ENCODE measurements at places on chromosomes 7 and 10. TPM values are rescaled to one million over a fixed set of nuclear protein-coding genes. Genes with fewer than 3 reads are reported as not detected.

DNA sequence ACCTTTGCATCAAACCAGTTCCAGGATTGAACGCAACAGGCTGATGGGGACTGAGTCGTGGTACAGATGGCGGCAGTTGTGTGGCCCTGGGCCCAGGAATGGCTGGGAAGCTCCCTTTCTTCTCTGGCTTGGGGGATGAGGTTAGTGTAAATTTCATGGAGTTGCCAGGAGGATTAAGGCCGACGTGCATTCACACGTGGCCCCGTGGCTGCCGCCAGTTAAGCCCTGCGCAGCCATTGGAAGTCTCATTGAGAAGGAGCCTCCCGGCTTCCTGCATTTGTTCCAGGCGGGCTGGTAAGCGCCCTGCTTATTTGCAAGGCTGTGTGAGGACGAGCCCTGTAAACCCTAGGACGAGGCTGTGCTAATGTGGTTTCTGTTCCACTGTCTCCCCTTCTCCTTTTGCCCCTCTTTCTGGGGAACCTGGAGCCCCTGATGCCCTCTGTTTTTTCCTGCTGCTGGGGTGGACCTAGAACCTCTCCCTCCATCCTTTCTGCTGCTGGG lies 174.7 kb upstream of the TNRC18 start:
- DNase-seq: no peak

DNA sequence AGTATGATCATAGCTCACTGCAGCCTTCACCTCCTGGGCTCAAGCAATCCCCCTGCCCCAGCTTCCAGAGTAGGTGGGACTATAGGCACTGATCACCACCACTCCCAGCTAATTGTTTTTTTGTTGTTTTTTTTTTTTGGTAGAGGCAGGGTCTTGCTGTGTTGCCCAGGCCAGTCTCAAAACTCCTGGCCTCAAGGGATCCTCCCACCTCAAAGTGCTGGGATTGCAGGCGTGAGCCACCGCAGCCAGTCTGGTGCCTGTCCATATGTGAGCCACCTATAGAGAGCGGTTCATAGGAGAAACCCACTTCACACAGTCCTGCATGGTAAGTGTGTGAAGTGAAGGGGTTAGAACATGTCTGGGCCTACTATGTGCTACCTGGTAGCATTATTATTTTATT lies 47.5 kb downstream of the SLC29A4 start:
- DNase-seq: no peak

- DNase-seq: no peak
Observed at GRCh38 chr10:113086282-113086681, 136.2 kb downstream of the TCF7L2 start.

DNA sequence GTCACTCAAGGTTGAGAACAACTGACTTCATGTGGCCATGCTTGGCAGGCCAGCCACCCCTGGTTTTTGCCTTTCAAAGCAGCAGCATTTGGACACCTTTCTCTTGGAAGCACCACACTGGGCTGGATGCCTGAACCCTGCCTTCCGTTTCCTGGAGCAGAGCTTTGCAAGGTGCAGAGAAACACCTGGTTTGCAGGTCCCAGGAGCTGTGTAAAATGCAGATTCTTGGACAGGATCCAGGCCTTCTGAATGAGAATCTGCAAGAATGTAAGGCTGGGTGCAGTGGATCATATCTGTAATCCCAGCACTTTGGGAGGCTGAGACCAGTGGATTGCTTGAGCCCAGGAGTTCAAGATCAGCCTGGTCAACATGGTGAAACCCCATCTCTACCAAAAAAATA lies 18.0 kb upstream of the DUSP5 start:
- DNase-seq: no peak

GRCh38 chr10:132916956-132917666 lies 25.3 kb downstream of the CFAP46 start:
- no peak for DNase-seq

DNA sequence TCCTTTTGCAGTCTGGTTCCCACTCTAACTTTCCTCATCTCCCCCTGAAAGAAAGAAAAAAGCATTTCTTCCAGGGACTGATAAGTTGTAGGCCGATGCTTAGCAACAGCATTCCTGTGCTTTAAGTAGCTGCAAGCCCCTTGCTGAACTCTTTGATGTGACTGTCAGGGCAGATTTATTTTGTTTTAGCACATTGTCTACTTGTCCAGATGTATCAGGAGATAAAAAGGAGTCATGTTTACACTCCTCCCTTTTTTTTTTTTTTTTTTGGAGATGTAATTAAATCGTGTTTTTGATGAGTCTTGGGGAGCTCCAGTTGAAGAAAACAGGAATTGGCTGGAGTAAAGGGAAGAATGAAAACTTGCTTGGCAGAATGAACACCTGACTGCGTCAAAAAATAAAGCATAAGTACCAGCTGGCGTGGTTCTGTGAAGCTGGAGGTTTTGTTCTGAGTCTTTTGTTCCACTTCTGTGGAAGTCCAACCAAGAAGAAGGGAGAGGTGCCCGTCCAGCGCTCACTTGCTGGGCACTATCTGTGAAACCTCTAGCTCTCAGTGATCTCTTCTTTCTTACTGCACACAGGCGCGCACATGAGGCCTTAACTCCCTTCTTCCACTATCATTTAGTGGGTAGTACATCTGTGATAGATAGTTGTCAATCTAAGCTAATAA lies 871.7 kb downstream of the LRMDA start:
- DNase-seq: no peak

DNA sequence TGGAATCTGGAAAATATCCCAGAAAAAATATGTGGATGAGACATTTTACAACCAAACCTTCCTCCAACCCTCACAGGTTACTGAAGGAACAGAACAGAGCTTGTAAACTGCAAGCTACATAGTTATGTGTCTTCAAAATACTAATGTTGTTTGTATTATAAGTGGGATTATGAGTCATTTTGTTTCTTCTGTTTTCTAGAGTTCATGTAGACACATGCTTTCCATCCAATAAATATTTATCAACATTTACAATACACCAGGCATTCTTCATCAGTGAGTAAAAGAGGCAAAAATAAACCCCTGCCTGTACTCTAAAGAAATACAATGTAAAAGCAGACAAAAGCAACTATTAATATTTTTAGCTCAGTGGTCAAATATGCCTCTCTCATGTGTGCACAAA lies 38.0 kb upstream of the TES start:
- no peak for DNase-seq

DNA sequence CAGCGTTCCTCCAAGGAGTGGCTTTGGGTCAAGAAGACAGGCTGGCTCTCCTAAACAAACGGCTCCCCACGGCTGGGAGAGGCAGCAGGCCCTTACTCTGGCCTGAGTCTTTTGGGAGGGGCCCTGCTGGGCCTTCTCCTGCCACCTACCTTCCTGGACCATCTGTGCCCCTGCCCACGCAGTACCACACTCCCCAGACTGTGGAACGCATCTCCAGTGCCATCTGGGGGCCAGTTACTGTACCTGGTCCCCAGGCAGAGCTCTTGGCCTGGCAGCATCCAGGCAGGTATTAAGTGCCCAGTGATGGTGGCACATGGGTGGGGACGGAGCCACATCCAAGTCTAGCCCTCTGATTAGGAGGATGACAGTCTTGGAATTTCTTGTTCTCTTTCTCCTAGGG lies 14.4 kb downstream of the ALKBH4 start:
- DNase-seq: peak; percentile 42

GRCh38 chr10:10847387-10847786 lies 170.3 kb upstream of the CELF2 start:
- no peak for DNase-seq

- no peak for DNase-seq
Observed at GRCh38 chr10:2759233-2759632, 308.1 kb upstream of the PFKP start.

GRCh38 chr10:27150261-27150660 lies 3.9 kb downstream of the YME1L1 start:
- no peak for DNase-seq

GRCh38 chr10:23362879-23363792 lies 18.5 kb upstream of the C10orf67 start:
- peak; percentile 44 for DNase-seq

- no peak for DNase-seq
Observed at GRCh38 chr7:120060281-120060680, 212.7 kb upstream of the KCND2 start.

DNA sequence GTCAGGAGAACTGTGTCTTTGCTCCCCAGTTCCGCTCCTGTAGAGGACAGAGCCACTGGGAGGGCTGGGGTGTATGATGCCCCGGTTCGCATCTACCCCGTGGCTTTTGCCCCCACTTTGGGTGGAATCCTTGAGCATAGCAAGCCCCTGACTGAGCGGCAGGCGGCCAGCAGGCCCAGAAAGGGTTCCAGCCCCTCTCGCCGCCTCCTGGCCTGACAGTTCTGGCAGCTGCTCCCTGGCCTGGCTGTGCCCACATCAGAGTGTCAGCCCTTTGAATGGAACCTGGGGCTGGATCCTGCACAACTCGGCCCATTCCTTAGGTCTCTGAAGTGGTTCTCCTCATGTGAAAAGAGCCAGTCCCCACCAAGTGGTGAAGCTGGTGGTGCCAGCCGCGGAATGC lies 106.7 kb downstream of the GRK5 start:
- DNase-seq: no peak

GRCh38 chr10:42722575-42722974 lies 60.0 kb upstream of the BMS1 start:
- no peak for DNase-seq

DNA sequence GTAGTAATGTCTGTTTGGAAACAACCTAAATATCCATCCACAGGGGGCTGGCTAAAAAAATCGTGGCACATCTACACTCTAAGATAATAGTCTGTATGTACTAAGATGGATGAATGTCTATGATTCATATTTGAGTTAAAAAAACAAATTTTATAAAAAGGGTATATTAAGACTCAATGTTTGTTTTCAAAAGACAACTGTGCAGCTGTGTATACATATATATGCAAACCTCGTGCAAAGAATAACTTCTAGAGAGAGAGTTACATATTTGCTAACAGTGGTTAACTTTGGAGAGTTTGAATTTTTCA lies 323.5 kb downstream of the PLXNA4 start:
- DNase-seq: no peak

GRCh38 chr10:21929070-21929469 lies 74.5 kb downstream of the DNAJC1 start:
- no peak for DNase-seq

- no peak for DNase-seq
Observed at GRCh38 chr7:28586736-28587135, 174.4 kb downstream of the CREB5 start.

- DNase-seq: no peak
Observed at GRCh38 chr7:8151161-8151725, 110.7 kb downstream of the ICA1 start.

- DNase-seq: no peak
Observed at GRCh38 chr10:16933783-16934182, 116.6 kb upstream of the RSU1 start.

DNA sequence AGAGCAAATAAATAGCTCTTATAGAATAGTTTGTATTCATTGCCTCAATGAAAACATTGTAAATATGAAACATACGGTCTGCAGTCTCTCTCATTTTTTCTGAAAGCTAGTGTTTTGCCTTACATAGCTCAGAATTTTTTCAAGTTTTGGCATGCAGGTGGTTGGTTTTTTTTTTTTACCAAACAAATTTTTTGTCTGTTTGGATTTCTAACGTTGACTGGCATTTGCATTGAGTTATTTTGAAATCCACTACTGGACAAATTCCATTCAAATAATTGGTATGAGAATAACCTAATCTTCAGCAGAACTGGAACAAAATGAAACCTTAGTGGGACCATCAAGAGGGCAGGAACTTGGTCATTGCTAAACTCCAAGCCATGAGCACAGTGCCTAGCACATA lies 107.6 kb upstream of the SAMD8 start:
- no peak for DNase-seq

GRCh38 chr7:51080622-51081269 lies 235.9 kb downstream of the COBL start:
- DNase-seq: no peak

DNA sequence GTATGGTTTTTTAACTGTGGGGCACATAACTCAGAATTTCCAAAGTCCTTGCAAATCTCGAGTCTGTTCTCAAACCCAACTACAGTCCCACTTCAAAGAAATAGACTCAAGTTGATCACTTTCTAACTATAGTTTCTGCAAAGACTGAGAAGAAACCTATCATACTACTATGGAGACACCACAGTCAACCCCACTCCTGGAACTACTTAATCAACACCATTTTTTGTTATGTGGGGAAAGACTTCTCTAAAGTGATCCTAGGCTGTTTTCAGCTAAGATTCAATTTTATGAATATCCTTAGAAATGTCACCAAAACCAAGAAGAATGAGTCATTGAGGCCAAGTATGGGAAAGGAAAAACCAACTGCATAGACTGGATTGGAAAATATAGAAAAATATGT lies 198.8 kb downstream of the WDR11 start:
- no peak for DNase-seq

GRCh38 chr10:26950934-26951333 lies 90.2 kb upstream of the ABI1 start:
- DNase-seq: no peak

DNA sequence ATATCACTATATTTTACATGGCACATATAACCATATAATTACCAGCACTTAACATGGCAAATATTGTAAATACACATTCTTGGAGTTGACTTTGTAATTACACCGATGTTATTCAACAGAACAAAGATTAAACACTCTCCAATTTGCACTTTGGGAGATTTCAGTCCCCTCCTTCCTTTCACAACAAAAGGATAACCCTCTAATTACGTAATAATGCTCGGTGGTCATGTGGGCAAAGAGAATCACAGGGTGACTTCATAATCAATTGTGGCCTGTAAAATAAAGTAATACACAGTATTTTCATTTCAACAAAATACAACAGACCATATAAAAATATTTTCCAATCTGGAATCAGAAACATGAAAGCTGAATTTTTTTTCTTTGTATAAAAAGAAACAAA lies 73.2 kb downstream of the RHOBTB1 start:
- DNase-seq: no peak

DNA sequence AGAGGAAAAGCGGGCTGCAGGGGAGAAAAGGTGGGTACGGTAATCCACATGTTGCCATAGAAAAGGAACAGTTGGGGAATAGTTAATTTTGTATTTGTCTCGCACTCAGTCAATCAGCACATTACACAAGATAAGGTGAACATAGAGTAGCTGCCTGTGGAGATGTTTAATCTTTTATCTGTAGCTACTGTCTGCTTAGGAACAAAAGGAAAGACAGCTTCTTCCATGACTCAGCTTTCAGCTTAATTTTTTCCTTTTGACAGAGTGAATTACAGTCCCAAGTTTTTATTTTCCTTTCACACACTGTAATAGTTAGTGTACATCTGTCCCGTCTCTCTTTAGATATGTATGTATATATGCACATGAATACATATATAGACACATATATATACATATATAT lies 39.3 kb upstream of the PODXL start:
- no peak for DNase-seq

CALHM2 gene
- 4.8 TPM for total RNA-seq

PGAM2 gene
- total RNA-seq: 0.34 TPM

ELMO1 gene
- 68.0 TPM for total RNA-seq

STEAP1 gene
- total RNA-seq: 2.4 TPM

ICA1 gene
- total RNA-seq: 0.62 TPM

SYPL1 gene
- 41.6 TPM for total RNA-seq

SFTPD gene
- not detected for total RNA-seq

NT5C2 gene
- 41.8 TPM for total RNA-seq

BTBD16 gene
- total RNA-seq: not detected

NEUROD6 gene
- not detected for total RNA-seq
